Pulmonary artery endothelial cell (primary cell): ENCODE measurements at places on chromosomes 7 and 10. TPM values are rescaled to one million over a fixed set of nuclear protein-coding genes. Genes with fewer than 3 reads are reported as not detected.

The C10orf53 gene
- total RNA-seq = not detected in 2 replicates

The FBXO24 gene
- 0.07 and 0.74 TPM in 2 replicates for total RNA-seq

The GIMAP1 gene
- 11.1 and 13.5 TPM in 2 replicates for total RNA-seq

The PCLO gene
- total RNA-seq = under 0.01 TPM in 2 replicates

The LRRTM3 gene
- total RNA-seq = not detected in 2 replicates

The PDE6C gene
- total RNA-seq = not detected in 2 replicates

The SLC26A3 gene
- not detected in 2 replicates for total RNA-seq

The C10orf105 gene
- total RNA-seq = not detected in 2 replicates

The AGAP4 gene
- total RNA-seq = 2.9 and 3.1 TPM in 2 replicates

The BET1 gene
- total RNA-seq = 19.3 and 27.6 TPM in 2 replicates

The CALCR gene
- not detected in 2 replicates for total RNA-seq

The CYP26A1 gene
- total RNA-seq = 0.07 and 0.21 TPM in 2 replicates

The BMPER gene
- 0.42 and 0.46 TPM in 2 replicates for total RNA-seq

The HOXA13 gene
- not detected in 2 replicates for total RNA-seq

The RAMP3 gene
- total RNA-seq = not detected in 2 replicates

The CTAGE4 gene
- total RNA-seq = 0.07 and 0.18 TPM in 2 replicates

The SPDYE5 gene
- total RNA-seq = not detected in 2 replicates

The ASIC3 gene
- 0.07 TPM in 2 replicates for total RNA-seq

The TMEM213 gene
- total RNA-seq = not detected in 2 replicates

The ZNF786 gene
- 6.6 and 9.2 TPM in 2 replicates for total RNA-seq

The CHN2 gene
- 0.13 and 0.78 TPM in 2 replicates for total RNA-seq

The HTR5A gene
- not detected in 2 replicates for total RNA-seq

The ZNF488 gene
- not detected in 2 replicates for total RNA-seq

The MAT1A gene
- total RNA-seq = not detected in 2 replicates

The STEAP1 gene
- total RNA-seq = 18.6 and 40.1 TPM in 2 replicates

The LRRD1 gene
- not detected in 2 replicates for total RNA-seq

The NPTX2 gene
- 0.26 and 0.74 TPM in 2 replicates for total RNA-seq

The C10orf67 gene
- total RNA-seq = not detected in 2 replicates

The PRPF18 gene
- total RNA-seq = 29.6 and 33.0 TPM in 2 replicates

The SORCS1 gene
- total RNA-seq = not detected in 2 replicates

The TACR2 gene
- total RNA-seq = 0.07 TPM in 2 replicates

The VAX1 gene
- not detected in 2 replicates for total RNA-seq

The ATOH7 gene
- not detected in 2 replicates for total RNA-seq

The STK31 gene
- 0.07 TPM in 1 of 2 replicates, not detected in the other for total RNA-seq

The GOLGA7B gene
- under 0.01 TPM in 1 of 2 replicates, not detected in the other for total RNA-seq
